Spleen (tissue), 13 donors: ENCODE measurements at places on chromosomes 6 and 20. TPM values are rescaled to one million over a fixed set of nuclear protein-coding genes. Genes with fewer than 3 reads are reported as not detected.

GRCh38 chr6:141335477-141336273, 797.0 kb upstream of the GJE1 start:
- H3K27me3 ChIP-seq: no peaks in the 10 kb centered on the region
- no peak overlapping the region for H3K4me3 ChIP-seq
- DNase-seq: no peak
- H3K36me3 ChIP-seq: no peaks in the 10 kb centered on the region
- no peak overlapping the region for H3K27ac ChIP-seq

GRCh38 chr20:62364911-62365736, 2.0 kb downstream of the LAMA5 start:
- peak overlapping the region; percentile 83 for H3K27ac ChIP-seq
- H3K4me3 ChIP-seq: peak overlapping the region; percentile 63
- peaks cover 32% of the 10 kb centered on the region for H3K27me3 ChIP-seq

- no peak overlapping the region for H3K27ac ChIP-seq
- H3K36me3 ChIP-seq: no peaks in the 10 kb centered on the region
- no peak overlapping the region for H3K4me3 ChIP-seq
- no peaks in the 10 kb centered on the region for H3K27me3 ChIP-seq
- no peak for DNase-seq
Measured at GRCh38 chr20:50418890-50419642, 91.1 kb upstream of the PTPN1 start.

OR2H2 gene
- total RNA-seq: not detected

PSORS1C2 gene
- not detected for total RNA-seq

SLC18B1 gene
- total RNA-seq: 11.2 TPM

- H3K4me3 ChIP-seq: no peak overlapping the region
- no peak for DNase-seq
- H3K36me3 ChIP-seq: no peaks in the 10 kb centered on the region
Measured at GRCh38 chr20:1081891-1082290, 36.5 kb upstream of the PSMF1 start.

DNA sequence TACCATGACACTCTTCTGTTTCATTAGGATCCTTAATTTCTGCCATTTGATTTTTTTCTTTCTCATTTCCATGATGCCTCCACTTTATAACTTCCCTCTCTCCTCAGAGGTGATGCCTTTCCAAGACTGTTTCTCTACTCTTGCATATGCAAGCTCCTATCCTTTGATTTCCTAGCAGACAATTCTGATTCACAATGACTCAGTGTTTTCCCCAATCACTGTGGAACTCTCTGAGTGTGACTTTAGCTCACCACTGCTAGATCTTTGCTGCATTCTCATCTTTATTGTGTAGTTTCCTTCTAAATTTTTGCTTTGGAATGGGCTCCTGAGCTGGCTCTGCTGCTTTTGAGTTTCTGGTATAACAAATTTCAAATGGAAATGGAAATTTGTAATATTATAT, 184.9 kb downstream of the TINAG start:
- no peaks in the 10 kb centered on the region for H3K36me3 ChIP-seq
- no peaks in the 10 kb centered on the region for H3K27me3 ChIP-seq
- no peak overlapping the region for H3K4me3 ChIP-seq

DNA sequence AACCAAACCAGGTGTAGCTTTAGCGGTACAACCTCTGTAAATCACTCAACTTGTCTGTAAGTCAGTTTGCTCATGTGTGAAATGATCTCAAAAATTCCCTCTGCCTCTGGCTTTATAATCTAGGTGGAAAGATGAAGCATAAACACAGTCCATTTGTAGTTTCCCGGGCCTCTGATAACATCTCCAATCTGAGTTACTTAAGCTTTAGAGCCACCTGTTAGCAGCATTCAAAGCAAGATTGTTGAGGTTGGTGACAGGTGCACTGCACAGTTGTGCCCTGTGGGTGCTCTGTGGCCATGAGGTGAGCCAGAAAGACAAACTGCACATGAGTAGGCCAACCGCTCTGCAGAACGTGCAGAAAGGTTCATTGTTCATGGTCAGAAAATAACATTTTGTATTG, 53.7 kb downstream of the MOCS1 start:
- H3K27ac ChIP-seq: no peak overlapping the region
- no peaks in the 10 kb centered on the region for H3K27me3 ChIP-seq
- peaks cover 7% of the 10 kb centered on the region for H3K36me3 ChIP-seq
- no peaks in the 10 kb centered on the region for H3K4me1 ChIP-seq
- no peak overlapping the region for H3K4me3 ChIP-seq
- no peak for DNase-seq

DNA sequence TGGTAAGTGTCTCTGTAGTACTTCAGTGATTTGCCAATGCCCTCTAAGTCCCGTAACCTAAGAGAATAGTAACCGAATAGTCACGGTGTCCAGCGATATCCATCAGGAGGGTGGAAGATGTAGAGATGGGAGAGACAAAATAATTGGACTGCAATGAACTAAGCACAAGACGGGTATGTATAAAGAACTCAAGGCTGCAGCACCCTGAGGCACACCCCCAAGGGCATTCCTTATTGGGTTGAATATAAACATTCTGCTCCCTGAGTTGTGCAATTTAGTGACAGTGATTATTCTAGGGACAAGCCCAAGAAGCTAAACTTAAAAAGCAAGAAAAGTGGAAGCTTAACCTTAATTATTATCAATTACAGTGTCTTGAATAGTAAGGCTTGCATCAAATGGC, 14.6 kb downstream of the DST start:
- no peaks in the 10 kb centered on the region for H3K27me3 ChIP-seq
- no peaks in the 10 kb centered on the region for H3K4me1 ChIP-seq
- H3K36me3 ChIP-seq: peaks cover 6% of the 10 kb centered on the region
- no peak overlapping the region for H3K4me3 ChIP-seq
- no peak overlapping the region for H3K27ac ChIP-seq

EYS gene
- 0.34 TPM for total RNA-seq

MYB gene
- 3.1 TPM for total RNA-seq

DNA sequence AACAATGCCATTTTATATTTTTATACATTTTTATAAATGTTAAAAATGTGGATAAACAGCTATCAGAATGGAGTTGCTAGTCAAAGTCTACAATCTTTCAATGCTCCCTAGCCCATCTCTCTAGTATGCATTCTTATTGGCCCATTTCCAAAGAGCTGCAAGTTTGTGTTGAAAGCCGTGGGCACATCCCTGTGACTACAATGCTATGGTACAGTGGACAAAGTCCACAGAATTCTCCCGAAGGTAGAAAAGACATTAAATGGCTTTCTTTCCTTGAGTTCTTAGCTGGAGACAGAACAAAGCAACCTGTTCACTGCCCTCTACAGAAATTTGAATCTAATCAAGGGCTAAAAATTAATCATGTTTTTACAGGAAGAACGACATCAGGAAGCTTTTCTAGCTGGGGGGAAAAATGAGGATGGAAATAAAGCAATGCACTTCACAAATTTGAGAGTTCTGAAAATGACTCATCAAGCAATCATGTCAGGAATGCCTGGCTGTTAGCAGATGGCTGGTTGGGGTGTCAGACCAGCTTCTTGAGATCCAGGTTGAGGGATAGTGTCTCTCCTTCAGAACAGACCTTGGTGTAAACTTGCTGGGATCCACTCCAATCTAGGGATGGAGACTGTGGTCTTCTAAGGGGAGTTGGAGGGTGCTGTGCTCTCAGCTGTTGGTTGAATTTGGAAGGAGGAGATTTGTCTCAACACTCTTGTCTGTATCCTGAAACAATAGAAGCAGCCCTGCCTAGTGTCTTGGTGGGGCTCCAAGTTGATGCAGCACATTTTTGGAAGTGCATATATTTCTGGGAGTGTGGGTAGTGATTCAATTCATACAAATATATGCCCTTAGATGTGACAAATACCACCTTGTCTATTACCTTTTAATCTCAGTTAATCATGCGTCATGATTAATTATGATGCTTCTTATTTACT, 143.4 kb upstream of the PHACTR1 start:
- H3K27me3 ChIP-seq: no peaks in the 10 kb centered on the region
- peaks cover 3% of the 10 kb centered on the region for H3K4me1 ChIP-seq
- DNase-seq: no peak
- H3K36me3 ChIP-seq: no peaks in the 10 kb centered on the region

GRCh38 chr6:17884498-17885478, 102.6 kb downstream of the KIF13A start:
- no peak overlapping the region for H3K4me3 ChIP-seq
- DNase-seq: no peak
- H3K27me3 ChIP-seq: no peaks in the 10 kb centered on the region

TRDN gene
- total RNA-seq: not detected

DNA sequence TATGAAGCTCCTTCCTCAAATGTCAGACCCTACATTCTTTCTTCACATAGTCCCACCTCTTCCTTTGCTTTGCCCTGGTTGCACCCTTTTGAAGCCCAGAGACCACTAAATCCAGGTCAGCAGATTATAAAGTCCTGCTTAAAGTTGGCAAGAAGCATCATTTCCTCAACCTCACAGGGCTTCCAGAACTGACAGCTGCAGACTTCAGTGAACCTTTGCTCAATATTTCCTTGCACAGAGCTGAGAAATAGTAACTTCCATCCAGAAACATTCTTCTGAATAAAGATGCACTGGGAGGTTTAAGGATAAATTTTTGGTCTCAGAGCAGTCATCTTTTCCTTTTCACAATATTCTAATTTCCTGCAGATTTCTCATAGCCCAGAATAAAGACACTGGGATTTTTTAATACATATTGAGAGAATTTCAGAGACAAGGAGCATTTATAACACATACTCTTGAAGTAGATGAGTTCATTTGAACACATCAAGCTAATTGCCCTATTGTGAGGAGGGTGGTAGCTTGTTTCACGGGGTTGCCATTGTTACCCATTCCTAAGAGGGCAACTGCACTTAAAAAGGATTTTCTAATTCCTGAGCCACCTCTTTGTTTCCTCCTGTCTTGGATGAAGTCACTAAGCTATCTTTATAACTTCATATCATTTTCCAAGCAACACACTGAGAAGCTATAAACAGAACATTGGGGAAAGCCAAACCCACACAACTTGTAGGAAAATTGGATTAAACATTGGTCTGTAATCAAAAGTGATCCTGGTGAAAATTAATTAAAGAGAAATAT, 150.2 kb upstream of the PLN start:
- H3K4me3 ChIP-seq: no peak overlapping the region
- H3K4me1 ChIP-seq: no peaks in the 10 kb centered on the region
- H3K36me3 ChIP-seq: no peaks in the 10 kb centered on the region
- DNase-seq: no peak
